ENCODE measurements at places on chromosomes 16 and 17.

GRCh38 chr17:57352665-57353175 is 96.4 kb downstream of the MSI2 start:
- no peak for DNase-seq

DNA sequence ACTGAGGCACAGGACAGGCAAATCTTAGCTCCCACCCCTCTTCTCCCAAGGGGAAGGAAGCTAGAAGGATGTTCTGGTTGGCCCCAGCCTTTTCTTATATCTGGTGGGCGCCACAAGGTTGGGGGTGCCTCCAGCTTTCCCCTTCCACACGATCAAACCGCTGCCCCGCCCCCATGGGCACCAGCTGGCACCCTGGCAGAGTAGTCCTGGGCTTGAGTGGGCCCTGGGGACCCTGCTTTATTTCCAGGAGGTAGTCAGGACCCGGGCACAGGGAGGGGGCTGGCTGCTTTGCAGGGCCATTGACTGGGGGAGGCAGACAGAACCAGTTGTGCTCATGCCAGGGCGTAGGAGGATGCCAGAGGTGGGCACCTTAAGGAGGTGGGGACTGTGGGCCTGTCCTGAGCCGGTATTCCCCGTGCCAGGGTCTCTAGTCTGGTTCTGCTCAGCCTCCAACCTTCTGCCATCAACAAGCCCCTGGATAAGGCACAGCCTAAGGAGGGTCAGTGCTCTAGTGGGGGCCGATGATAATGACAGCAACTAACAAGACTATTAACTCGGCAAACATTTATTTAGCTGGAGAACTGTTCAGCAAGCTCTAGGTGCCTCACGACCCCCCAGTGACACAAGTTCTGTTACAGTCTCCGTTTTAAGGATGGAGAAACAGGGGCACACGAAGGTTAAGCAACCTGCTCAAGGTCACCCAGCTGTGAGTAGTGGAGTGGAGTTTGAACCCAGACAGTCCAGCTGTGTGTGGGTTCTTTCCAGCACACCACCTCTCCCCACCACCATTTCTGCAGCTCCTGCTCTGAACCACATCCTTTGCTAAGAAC is 7.6 kb upstream of the PPP1R1B start:
- DNase-seq, result no peak

GRCh38 chr16:49890876-49891275 is 35.0 kb upstream of the ZNF423 start:
- no peak for DNase-seq

DNA sequence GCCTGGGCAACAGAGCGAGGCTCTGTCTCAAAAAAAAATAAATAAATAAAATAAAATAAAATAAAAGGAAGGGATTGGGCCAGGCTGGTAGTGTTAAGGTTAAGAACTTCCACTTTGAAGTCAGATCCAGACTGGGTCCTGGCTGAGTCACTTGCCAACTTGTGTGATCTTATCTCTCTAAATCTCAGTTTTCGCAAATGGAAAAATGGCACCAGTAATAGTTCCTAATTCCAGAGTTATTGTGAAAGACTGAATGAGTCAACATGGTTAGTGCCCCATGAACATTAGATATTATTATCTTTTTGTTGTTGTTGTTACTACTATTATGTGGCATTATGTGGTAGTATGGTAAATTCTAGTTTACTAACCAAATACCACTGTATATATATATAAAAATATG is 188.0 kb upstream of the AXIN2 start:
- DNase-seq, result no peak

- DNase-seq, result peak; percentile 25
These were observed 12.8 kb downstream of the ATPAF2 start for GRCh38 chr17:18025945-18026776.

GRCh38 chr17:70642059-70642458 is 472.7 kb downstream of the KCNJ2 start:
- DNase-seq, result no peak

GRCh38 chr16:47037396-47037745 is 63.9 kb upstream of the DNAJA2 start:
- DNase-seq, result peak; percentile 26

DNA sequence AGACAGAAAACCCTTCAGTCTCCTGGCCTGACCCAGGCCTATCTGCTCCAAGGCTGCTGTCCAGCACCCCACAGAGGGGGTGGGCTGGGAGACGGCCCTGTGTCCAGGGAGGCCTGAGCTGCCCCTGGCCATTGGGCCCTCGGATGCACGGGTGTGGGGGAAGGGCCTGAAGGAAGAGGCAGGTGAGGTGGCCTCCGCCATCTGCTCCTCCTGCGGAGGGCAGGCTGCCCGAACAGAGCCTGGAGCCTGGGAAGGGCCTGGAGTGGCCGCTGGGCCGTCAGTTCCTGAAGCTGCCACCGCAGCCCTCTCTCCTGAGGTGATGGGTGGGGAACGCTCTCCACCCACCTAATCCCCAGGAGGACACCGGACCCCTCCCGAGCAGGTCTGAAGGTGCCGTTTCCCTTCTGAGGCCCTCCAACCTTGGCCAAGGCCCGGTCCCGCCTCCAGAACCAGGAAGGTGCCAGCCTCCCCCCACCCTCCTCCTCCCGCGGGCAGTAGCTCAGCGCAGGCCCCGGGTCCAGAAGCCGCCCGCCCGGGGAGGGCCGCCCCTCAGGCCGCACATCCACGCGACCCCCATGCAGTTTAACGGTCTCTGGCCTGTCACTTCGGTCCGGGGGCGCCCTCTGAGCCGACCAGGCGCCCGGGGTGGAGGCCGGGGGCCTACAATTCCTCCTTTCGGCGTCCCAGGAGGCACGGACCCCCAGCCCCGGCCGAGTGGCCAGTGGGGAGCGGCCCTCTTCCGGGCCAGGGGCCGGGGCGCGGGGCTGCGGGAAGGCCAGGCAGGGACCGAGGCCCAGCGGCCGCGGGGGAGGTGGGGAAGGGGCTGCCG is 835 bp downstream of the FBXL16 start:
- no peak for DNase-seq

DNA sequence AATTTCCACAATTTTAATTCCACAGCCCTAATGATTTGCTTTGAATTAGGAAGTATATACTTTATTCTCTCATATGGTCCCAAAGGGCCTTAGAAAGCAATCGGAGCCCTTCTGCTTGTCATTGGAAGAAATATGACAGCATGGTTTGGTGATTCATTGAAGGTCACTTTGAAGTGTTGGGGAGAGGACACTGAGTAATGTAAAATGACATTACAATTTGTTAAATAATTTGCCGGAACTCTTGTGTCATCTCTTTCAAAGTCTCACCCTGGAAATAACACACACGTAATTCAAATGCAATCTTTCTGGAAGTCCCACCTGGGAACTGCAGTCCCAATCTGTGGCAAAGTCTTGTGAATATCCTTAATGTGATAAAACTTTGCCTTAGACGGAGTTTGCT is 59.8 kb downstream of the BMERB1 start:
- no peak for DNase-seq

DNA sequence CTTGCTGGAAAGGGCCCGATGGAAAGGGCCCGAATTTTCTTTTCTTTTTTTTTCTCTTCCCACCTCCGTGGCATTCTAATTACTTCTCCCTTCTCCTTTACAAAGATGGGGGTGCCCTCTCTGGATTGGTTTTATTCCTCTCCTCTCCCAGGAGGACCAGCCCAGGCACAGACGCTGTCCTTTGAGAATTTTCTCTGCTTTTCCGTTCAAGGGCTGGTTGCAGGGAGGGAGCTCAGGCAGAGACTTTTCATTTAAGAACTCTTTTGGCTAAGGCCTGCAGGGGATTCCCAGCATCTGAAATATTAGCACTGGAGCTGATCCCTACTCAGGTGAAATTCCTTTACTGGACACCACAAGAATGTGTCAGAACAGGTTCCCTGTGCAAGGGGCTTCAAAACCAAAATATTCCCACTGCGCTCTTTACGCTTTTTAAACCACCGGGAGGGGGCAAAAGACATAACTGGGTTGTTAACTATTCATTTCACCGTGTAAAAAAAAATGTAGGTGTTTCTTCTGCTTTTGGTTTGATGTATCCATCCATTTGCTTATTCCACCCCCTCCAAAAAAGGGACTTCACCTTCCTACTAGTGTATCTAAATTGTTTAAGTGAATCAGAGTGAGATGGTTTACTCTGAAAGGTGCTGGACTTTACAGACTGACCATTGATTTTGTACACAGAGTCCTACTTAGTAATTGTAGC is 1.4 kb downstream of the NFAT5 start:
- DNase-seq, result peak; percentile 15

DNA sequence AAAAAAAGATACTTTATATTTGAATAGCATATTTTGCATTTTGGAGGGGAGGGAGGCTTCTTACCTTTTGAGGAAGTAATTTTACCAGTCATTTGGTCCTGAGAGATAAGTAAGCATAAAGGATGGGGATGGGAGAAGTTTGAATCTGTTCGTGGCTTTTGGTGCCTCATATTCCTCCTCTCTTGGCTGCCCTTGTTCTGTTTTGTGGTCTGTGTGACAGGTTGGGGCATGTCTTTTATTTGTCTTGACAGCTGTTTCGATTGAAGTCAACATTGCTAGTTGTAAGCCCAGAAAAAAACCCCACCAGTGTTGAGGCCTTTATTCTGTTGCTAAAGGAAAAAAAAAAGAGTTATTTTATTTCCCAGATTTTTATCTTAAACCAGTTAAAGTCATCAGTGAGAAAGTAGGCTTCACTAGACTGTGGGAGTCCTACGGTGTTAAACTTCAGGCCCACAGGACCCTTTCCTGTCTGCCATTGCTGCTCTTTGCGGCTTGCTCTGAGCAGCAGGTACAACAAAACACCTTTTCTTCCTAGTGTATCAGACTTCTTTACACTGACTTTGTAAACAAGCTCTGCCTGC is 11.4 kb downstream of the SLC7A6 start:
- peak; percentile 73 for DNase-seq

Measured in CD4-positive, alpha-beta T cell treated with Interleukin-2 at 100 ng/mL for 4 hours (primary cell).